Stimulated activated CD4-positive, alpha-beta T cell treated with anti-CD3 and anti-CD28 coated beads, TNF-alpha, amount 100 ng/mL, for 4 hours (primary cell): ENCODE measurements at places on chromosomes 12 and 14.

- no peak for DNase-seq
These were observed 56.9 kb downstream of the TAOK3 start for GRCh38 chr12:118315821-118316220.

GRCh38 chr12:116282371-116283286 is 5.1 kb upstream of the MED13L start:
- no peak for DNase-seq

DNA sequence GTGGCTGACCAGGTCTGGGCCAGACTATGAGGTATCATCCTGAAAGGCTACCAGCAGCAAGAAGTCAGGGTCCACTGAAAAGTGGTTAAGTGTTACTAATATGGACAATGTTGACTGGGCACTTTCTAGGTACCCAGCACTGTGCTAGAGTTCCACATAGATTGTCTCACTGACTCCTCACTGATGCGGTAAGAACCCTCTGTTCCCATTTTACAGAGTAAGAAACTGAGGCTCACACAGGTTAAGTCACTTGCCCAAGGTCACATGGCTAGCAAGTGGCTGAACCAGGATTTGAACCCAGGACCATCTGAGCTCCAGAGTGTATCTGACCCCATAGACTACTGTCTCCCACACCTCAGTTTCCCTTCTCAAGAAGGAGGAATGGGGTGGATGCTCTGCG is 4.6 kb upstream of the CCDC85C start:
- no peak for DNase-seq

GRCh38 chr14:34646570-34647255 is 16.8 kb upstream of the SNX6 start:
- DNase-seq, result no peak

GRCh38 chr14:102217399-102217798 is 77.7 kb downstream of the WDR20 start:
- no peak for DNase-seq

DNA sequence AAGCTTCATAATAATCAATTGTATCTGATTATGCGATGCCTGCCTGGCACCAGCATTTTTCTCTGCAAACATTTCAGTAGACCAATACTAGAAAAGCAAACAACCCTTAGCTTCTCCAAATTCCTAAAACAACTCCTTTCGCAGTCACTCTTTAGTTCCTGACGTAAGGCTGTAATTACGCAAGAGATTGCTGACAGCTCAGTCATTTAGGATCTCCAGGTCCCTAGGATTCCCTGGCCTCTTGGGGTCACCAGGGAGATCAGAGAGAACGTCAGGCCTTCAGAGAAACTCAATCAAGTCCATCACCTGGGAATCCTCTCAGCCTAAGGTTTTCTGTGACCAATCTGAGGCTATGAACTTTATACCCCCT is 390.6 kb downstream of the PAWR start:
- DNase-seq, result no peak

DNA sequence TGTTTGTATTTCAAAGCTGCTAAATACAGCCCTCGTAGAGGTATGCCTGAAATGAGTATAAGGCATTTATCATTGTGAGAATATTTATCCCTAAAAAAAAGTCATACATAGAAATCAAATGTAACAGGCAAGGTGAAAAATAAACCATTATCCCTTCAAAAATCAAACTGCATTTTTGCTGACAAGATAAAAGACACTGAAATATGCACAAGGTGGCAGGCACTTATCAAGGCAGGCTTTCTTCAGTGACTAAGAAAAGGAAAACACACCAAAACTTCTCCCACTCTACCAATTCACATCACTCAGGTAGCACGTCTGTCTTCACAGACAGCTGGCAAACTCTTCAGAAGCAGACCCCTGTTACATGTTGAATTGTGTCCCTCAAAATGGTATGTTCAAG is 23.6 kb downstream of the ARMH4 start:
- DNase-seq, result no peak

GRCh38 chr12:15732341-15733061 is 56.7 kb downstream of the EPS8 start:
- no peak for DNase-seq

DNA sequence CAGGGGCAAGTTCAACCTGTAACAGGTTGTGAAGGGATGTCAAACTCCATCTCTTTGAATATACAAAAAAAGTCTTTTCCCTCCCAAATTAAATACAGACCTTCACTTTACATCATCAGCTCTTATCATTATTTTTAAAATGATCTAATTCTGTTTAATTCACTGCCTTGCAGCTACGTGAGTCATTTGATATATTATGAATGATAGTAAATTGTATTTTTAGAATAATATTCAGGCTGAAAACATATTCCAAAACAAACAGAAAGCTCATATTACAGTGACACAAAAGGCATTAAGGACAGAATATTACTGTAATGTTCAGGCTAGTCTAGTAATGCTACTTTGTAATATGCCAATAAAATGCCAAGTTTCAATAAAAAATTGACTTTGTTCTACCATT is 53.3 kb downstream of the BCAT1 start:
- DNase-seq, result no peak

GRCh38 chr12:65879878-65880277 is 55.6 kb downstream of the HMGA2 start:
- no peak for DNase-seq

DNA sequence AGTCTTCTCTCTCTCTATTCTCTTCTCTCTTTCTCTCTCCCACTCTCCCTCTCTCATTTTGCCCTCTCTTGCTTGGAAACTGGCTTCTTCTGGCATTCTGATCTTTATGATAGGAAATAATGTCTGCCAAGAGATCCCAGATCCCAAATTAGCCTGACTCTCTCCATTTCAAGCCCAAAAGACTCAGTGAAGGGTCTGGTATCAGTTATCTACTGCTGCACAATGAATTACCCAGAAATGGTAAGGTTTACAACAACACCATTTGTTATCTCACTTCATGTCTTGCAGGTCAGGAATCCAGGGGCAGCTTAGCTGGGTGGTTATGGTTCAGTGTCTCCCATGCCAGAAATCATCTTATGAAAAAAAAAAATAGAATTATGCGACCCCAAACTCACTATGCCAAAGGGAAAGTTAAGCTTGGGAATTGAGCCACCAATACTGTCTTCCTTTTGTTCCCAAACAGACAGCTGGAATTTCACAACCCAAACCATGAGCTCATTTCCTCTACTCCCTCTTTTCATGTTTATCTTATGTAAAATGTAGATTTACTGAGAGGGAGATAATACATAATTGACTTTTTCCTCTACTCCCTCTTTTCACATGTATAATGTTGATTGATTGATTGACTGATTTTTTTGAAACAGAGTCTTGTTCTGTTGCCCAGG is 67.8 kb upstream of the FICD start:
- DNase-seq, result no peak

DNA sequence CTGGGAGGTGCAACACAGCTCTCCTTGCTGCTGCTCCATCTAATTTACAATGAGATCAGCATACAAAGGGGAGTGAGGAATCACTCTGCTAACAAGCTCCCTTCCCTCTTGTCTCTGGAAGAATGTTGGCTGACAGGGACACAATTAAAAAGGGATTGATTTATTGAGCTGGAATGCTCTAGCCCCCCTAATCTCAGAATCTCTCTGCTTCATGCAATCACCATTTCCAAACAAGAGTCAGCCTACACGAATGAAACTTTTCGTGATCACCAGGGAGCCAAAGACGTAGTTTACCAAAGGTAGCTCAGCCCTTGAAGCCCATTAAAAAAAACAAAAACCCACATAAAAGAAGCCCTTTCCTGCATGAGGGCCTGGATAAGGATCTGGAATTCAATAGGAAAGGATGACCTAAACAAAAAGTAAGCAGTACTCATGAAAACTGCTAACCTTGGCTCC is 223.8 kb downstream of the C12orf75 start:
- DNase-seq, result no peak

GRCh38 chr14:105139212-105139825 is 29.3 kb downstream of the JAG2 start:
- no peak for DNase-seq

DNA sequence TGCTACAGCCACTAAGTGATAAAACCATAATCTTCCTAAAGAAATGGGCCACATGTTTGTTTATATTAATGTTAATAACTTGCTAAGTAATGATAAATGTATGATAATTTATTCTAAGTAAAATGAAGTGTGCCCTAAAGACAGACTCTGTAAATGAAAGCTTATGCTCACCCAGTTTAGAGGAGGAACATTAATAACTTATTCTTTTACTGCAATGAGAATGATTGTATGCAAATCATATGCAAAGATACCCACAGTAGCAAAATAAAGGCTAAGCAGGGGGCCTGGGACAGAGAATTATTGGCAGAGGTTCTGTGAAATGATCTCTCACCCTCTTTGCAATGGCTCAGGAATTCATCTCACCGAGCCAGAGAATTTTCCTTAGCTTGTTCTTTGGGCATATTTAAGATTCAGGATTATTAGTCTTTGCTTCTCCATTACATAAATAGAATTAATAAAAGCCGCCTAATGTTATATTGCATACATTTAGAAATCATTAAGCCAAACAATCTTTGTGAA is 75.9 kb downstream of the TMEM132D start:
- no peak for DNase-seq

- DNase-seq, result no peak
These were observed 18.9 kb downstream of the DNAL1 start for GRCh38 chr14:73663548-73664212.

DNA sequence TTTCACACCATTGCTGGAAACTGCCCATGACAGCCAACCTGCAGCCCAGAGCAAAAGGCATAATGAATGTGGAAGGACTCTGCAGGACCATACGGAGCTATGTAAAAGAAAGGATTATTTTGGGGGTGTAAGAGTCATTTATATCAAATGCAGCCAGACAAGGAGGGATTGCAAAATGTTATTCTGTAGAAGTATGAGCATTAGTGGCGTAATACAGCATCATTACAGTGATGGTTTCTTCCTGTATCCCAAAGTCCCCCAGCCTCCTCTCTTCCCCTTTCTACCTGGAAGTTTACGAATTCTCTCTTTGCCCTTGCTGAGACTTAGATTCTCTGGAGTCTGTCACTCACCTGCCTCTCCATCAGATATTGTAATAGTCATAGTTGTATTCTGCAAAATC is 89.9 kb downstream of the BORCS5 start:
- no peak for DNase-seq

GRCh38 chr12:84329938-84330337 is 582.7 kb downstream of the SLC6A15 start:
- DNase-seq, result no peak

DNA sequence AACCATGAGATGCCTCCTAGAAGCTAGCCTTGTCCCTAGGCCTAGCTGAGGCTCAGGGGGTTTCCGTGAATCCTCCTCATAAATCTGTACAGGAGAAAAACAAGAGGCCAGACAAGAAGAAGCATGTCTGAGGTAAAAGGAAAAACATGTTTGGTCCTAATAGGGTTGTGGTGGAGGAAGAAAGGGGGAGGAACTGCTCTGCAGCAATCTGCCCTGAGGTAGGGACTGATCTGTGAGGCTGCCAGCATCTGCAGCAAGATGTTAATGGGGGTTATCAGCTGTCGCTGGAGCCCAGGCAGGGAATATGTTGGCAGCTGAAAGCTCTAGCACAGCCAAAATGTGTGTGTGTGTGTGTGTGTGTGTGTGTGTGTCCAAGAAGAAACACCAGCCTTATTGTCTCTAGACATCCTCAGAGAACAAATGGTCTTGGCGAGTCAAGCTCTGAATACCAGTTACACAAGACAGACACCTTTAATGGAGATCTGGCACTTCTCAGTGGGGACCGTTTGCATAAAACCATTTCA is 218.5 kb downstream of the NUAK1 start:
- no peak for DNase-seq

DNA sequence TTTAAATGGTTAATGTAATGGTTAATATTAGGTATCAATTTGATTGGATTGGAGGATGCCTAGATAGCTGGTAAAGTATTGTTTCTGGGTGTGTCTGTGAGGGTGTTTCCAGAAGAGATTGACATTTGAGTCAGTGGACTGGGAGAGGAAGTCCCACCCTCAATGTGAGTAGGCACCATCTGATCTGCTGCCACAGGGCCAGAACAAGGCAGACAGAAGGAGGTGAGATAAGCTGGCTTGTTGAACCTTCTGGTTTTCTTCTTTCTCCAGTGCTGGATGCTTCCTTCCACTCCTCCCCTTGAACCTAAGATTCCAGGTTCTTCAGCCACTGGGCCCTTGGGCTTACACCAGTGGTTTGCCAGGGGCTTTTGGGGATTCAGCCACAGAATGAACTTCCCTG is 756.5 kb upstream of the LRFN5 start:
- DNase-seq, result no peak

DNA sequence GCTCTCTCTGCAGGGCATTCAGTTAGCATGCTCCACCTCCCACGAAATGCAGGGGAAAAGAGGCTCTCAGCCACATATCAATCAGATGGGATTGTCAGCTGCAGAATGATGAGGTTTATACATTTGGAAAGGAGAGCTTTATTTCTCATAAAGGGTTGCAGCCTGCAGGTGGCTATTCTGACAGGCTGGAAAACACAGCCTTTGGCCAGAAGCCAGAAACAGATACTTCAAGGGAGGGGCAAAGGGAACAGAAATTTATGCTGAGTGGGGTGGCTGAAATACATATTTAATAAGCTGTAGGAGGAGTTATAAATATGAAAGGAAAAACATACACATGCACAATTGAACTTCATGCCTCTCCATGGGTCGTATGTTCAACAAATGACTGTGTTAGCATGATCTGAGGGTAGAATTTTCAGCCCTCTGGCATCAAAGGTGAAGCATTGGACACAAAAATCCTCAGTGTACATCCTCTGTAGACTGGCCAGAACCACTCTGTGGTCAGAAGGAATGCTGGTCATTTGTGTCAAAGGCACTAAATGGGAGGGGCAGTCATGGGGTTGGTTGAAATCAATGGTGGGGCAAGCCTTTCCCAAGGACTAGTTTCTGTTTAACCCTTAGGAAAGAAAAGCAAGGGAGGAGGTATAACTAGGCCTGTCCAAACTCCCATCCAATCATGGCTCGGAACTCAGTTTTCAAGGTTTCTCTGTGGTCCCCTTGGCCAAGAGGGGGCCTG is 62.4 kb downstream of the TMX1 start:
- DNase-seq, result no peak

- DNase-seq, result no peak
These were observed 72.4 kb downstream of the ADGRD1 start for GRCh38 chr12:131025939-131026702.

- no peak for DNase-seq
These were observed 22.8 kb downstream of the COX8C start for GRCh38 chr14:93369713-93370266.

GRCh38 chr12:53265783-53266182 is 2.3 kb upstream of the ESPL1 start:
- DNase-seq, result no peak
